ENCODE measurements at places on chromosomes 4 and X. TPM values are rescaled to one million over a fixed set of nuclear protein-coding genes. Genes with fewer than 3 reads are reported as not detected.

DNA sequence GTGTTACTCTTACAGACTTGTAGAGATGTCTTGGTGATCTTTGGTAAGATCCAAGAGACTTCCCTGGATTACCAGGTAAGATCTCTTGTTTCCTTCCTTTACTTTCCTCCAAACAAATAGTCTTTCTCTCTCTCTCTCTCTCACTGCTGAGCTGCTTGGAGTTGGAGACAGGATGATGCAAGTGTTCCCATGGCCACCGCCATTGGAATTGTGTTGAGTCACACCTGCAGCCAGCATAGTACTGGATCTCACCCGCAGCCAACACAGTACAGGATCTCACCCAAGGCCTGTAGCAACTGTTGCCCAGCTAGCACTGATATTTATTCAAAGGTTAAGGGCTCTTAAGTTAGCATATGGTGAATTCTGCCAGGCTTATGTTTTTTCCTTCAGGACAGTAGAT, 1080.9 kb downstream of the FAT4 start:
- DNase-seq: no peak

SLC9B1 gene
- total RNA-seq: 1.8 TPM

GRCh38 chrX:106940068-106940467, 19.9 kb downstream of the CLDN2 start:
- no peak for DNase-seq

- DNase-seq: no peak
Measured at GRCh38 chr4:11605597-11605996, 176.9 kb upstream of the HS3ST1 start.

All from ureter (tissue), 1 donor.